AG08396 (cell line): ENCODE measurements at places on chromosomes 7 and 10.
A peak's percentile ranks its signal among the peaks of the same experiment; 100 is the strongest.

- no peak for DNase-seq
These were observed 11.5 kb downstream of the SHH start for GRCh38 chr7:155800741-155801267.

GRCh38 chr10:102581401-102581800, 62.9 kb upstream of the TRIM8 start:
- no peak for DNase-seq

GRCh38 chr7:112886208-112886607, 96.0 kb upstream of the TMEM168 start:
- DNase-seq = no peak

DNA sequence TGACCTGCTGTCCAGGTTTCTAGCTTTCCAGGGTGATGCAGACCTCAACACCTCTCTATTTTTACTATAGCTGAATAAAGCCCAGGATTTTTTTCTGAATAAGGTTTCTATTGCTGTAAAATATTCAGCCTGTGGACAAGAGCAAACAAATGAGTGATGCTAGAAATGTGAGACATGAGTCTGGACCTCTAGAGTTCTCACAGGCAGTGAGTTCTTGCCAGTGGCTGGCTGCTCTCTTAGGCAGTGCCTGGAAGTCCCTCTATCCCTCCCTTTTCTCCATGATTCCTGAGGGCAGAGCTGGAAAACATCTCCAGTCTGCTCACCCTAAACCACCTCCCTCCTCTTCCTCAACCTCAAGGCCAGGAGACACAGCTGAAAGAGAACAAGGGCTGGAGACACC, 793.8 kb upstream of the IGFBP3 start:
- no peak for DNase-seq

GRCh38 chr10:18334116-18334867, 194.1 kb downstream of the CACNB2 start:
- no peak for DNase-seq

GRCh38 chr7:33459340-33459751, 330.0 kb downstream of the BBS9 start:
- DNase-seq = peak; percentile 13

GRCh38 chr7:1297017-1297960, 64.6 kb downstream of the UNCX start:
- no peak for DNase-seq

DNA sequence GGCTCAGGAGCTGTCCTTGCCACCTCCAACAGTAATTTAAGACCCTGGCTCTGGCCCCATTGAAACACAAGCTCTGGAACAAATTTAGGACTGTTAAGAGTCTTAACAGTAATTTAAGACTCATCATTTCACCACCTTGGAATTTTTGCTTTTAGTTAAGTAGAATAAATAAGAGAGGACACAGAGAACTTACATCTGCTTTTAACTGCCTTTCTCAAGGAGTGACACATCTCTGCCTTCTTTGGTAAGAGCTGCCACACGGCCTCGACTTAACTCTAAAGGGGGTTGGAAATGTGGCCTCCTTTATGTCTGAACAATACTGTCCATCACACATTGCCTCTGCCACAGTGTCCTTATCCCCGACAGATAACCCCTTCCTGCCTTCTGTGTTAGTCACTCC, 77.9 kb downstream of the HERPUD2 start:
- no peak for DNase-seq

DNA sequence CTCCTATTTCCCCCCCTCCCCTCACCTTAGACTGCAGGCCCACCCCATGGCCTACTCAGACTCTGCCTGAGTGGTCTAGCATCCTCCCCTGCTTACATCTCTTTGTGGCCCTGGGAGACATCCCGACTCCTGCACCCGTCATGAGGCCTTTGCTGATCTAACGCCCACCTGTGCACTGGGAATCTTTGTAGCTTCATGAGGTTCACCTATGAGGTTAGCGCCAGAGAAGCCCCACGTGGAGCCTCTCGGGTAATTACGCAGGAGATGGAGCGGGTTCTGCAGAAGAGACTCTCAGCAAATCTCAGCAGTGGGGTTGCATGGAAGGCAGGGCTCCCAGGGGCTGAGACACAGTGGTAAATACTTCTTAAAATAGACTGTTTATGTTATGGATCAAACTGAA, 43.5 kb upstream of the HSPA12A start:
- no peak for DNase-seq

DNA sequence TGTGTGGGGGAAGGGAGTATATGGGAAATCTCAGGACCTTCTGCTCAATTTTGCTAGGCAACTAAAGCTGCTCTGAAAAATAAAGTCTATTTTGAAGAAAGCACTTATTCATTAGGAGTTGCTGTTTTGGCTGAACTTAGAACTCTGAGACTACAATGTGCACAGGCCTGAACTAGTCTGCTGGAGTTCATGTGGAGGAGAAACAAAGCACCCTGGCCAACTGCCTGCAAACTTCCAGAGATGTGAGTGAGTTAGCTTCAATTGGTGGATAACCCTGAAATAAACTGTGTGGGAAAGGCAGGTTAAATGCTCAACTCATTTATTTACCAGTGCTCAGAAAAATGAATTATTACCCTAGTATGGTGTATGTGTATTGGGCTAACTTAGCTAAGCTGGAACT, 17.3 kb upstream of the FAM241B start:
- no peak for DNase-seq

GRCh38 chr10:106996510-106996909, 168.0 kb downstream of the SORCS1 start:
- no peak for DNase-seq

DNA sequence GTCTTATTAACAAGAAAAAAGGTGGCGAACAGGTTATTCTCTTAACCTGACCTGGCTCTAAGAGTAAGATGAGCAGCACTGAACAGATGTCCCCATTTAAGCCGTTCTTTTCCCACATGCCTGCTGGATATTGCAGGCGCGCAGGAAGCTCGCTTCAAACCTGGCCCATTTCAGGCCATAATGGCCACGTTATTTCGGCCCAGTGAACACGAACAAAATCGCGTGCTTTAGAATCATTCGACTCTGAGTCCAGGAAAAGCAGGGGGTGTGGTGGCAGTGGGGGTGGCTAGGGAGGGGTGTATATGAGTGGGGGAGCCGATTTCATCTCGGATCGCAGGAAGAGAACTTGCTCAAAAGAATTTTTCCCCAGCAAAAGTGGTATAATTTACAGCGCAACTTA, 6.6 kb upstream of the SP8 start:
- no peak for DNase-seq
